Activated naive CD4-positive, alpha-beta T cell treated with anti-CD3 and anti-CD28 coated beads, Interleukin-2, amount 50 U/mL, for 72 hours (primary cell): ENCODE measurements at places on chromosomes 7 and 10. TPM values are rescaled to one million over a fixed set of nuclear protein-coding genes. Genes with fewer than 3 reads are reported as not detected.

The MEOX2 gene
- not detected for total RNA-seq

DNA sequence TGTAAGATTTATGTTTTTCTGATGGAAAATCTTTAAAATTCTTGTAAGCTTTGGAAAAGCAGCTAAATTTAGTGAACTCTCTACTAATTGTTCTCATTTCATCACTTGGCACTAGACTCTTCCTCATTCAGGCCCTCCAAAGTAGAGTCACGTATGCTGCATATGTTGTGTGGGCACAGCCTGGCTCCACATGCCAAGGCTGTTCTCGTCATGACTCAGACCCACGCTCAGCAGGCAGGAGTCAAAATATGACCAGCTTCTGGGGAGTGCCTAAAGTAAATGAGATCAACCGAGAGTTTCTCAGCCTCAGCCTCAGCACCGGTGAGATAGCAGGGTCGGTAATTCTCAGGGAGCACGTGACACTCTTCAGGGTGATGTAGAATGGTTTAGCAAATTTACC is 1672.9 kb downstream of the REEP3 start:
- no peak for DNase-seq

DNA sequence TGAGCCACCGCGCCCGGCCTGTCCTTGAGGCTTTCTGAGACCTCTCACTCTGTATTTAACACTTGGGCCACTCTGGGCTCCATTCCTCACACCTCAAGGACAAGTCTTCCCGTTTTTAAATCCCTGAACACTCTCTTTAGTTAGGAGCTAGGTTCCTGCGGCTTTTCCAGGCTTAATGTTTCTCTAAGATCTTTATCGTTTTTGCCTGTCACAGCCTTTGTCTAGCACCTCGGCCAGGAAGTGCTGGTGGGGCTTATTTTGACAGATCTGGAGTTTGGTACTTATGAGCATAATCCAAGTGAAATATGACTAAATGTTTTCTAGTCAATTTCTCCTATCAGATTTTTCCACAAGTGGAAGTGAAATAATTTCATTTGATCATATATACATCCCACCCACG is 186.6 kb downstream of the DPY19L1 start:
- DNase-seq = no peak

- DNase-seq = no peak
Measured at GRCh38 chr10:23199768-23200511, 7.8 kb downstream of the PTF1A start.

- no peak for DNase-seq
Measured at GRCh38 chr10:128049226-128050120, 76.8 kb downstream of the MKI67 start.

DNA sequence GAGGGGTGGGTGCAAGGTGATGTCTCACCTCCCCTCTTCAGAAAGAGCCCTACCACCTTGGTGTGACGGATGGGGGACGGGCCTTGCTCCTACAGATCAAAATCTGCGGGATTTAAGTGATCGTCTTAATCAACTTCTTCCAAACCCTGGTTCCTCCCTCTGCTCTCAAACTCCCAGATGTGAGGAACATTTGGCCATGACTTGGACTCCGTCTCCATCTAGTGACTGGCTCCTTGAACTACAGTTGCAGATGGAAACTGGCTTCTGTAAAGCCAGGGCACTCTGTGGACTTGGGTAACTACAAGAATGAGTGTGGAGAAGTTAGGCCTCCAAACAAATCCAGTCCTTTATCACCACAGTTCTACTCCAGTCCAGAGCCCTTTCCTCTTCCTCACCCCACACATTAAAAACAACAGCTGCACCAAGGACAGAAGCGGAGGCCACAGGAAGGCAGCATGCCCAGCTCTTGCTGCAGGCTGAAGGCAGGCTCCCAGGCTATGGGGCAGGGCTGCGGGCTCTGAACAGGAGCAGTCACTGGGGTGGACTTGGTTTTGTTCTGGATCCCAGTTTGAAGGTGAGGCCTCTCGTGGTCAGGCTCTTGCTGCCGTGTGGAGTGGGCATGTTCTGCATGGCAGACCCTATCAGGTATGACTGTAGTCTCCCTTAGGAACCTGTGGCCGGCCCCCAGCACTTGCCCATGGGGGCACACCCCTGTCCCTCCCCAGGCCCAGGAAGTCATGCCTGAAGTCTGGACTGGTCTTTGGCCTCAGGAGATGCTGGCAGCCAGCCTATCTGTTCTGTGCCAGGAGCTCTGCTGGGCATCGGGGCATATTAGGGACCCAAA is 79.4 kb downstream of the VWC2 start:
- DNase-seq = no peak

DNA sequence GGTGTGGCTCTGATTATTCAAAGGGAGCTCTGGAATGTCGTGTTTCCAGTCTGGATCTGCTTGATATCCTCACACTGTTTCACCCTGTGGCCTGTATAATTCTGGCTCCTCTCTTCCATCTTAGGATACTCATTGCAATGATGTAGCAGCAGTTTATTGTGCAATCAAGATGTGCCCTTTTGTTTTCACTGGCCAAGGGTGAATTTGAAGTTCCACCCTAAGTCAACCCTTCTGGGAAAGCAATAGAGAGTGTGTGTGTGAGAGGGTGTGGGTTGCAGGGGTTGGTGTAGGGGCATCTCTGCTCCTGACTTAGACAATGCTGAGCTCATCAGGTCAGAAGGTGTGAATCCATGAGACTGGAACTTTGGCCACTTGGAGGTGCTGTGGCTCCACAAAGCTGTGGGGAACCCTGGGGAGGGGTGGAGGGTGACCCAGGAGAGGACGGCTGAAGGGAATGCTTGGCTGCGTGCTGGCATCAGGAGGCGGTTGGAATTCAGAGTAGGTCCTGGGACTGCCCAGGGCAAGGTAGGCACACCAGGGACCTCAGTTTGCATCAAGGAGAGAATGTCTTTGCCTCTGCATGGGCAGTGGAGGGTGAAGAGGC is 118.0 kb upstream of the PRSS58 start:
- no peak for DNase-seq

The PON1 gene
- total RNA-seq = not detected

The NOBOX gene
- not detected for total RNA-seq

The DLG5 gene
- 4.6 TPM for total RNA-seq

GRCh38 chr7:116629051-116629463 is 42.9 kb upstream of the MET start:
- no peak for DNase-seq

The IFIT2 gene
- 4.9 TPM for total RNA-seq

DNA sequence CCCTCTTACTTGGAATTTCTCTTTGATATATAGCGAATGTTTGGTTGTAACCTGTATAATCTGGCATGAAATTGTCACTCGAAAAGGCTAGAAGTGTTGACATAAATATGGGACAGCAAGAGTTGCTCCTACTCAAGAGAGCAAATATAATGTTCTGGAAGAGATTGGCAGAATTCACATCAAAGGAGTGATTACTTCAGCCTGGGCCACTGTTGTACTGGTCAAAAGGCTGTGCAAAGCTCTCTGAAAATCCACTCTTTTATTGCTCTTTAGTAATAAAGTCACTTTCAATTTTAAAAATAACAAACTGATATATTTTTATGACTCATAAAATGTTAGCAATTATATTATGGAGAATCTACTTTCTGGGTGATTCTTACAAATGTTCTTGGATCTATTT is 58.2 kb downstream of the CFTR start:
- DNase-seq = no peak

The CLDN15 gene
- total RNA-seq = 17.3 TPM

DNA sequence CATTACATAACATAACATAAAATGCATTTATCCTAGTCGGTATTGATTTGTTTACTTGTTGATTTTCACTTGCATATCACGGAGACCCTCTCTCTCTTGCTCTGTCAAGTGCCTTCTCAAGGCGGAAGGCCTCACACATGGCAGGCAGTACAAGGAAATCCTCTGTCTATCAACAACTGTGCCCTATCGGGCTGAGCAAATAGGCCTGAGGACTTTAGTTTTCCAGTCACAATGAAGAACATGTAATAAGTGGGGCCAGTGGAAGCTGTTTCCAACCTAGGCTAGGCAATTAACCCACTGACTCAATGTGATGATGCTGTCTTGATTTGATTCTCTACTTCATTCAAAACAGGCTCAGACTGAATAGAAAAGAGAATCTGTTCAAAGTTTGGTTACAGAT is 44.9 kb upstream of the KMT2C start:
- no peak for DNase-seq

The ASZ1 gene
- total RNA-seq = not detected

GRCh38 chr7:6166443-6166891 is 106.0 kb downstream of the CYTH3 start:
- no peak for DNase-seq

The GOLGA7B gene
- total RNA-seq = 0.88 TPM

DNA sequence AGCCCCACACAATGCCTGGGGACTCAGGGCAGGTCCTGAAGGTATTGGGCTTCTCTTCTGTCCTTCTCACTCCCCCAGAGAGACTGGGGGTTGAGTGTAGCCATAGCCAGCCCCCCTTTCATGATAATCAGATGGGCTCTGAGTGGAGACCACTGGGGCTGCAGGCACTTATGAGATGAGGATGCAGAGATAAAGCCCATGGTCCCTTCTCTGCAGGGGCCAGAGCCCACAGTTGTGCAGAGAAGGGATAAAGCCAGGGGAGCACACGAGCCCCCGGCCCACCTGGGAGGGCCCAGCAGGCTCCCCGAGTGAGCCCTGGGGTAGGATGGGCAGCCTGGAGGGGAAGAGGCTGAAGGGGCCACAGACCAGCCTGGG is 96.2 kb downstream of the BMS1 start:
- DNase-seq = no peak

The SH2B2 gene
- 0.84 TPM for total RNA-seq

DNA sequence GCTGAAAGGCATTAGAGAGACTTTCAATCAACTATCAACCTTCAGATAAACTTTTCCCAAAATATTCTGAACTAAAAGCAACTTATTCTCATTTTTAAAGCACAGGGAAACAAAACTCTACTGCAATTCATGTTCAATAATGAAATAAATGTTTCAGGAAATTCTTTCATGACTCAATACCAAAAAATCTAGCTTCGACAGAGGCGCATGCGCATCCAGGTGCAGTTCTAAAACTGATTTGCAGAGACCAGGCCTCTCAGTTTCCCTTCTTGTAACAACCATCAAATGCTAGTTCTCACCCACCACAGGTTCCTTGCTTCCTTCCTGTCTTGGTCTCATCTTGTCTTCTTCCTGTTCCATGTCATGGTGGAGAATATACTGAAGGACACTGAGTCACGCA is 55.3 kb upstream of the NRBF2 start:
- DNase-seq = no peak

GRCh38 chr7:94432281-94432670 is 37.6 kb downstream of the COL1A2 start:
- no peak for DNase-seq

The ACTL6B gene
- total RNA-seq = not detected

GRCh38 chr10:13698217-13698616 is 111.5 kb downstream of the PRPF18 start:
- no peak for DNase-seq

The PITX3 gene
- not detected for total RNA-seq

- no peak for DNase-seq
Measured at GRCh38 chr10:94115725-94116124, 122.0 kb downstream of the PLCE1 start.

- no peak for DNase-seq
Measured at GRCh38 chr7:151251689-151252560, 3.4 kb upstream of the SMARCD3 start.

- DNase-seq = no peak
Measured at GRCh38 chr7:70040970-70041766, 442.9 kb downstream of the AUTS2 start.

The NOC3L gene
- total RNA-seq = 27.0 TPM

The PLAU gene
- total RNA-seq = 0.14 TPM

- no peak for DNase-seq
Measured at GRCh38 chr10:22997096-22997495, 69.2 kb downstream of the ARMC3 start.

DNA sequence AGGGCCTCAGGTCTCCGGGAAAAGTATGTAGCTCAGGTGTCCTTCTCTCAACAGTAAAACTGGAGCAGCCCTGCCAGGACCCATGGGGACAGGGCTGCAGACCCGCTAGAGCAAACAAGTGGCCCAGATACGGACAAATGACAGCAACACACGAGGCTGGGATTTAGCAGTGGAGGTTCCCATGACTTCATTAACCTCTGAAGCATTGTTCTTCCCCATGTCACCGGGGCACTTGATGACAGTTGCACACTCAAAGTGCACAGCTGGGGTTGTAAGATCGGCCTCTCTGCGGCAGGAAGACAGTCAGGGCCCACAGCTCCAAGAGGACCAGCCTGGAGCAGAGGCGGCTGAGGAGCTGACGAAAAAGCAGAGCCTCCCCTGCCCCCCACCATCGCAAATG is 12.5 kb upstream of the PODXL start:
- DNase-seq = no peak

The HTRA1 gene
- total RNA-seq = not detected

DNA sequence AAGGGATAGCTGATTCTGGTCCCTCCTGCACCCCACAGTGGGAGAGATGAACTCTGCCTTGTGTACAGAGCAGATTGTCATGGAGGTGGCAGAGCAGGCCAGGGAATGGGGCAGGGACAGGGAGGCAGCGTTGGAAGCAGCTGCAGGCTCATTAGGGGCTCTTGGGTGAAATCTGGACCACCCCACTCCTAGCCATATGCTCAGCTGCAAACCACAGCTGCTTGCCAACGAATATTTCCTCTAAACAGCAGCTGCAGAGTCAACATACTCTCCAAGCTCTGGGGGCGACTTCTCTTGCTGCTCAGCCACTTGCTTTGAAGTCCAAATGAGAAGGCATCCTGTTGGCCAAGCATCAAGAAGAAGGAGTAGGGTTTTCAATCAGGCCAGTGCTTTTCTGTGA is 302.3 kb upstream of the AUTS2 start:
- DNase-seq = no peak

The TAX1BP1 gene
- total RNA-seq = 122 TPM

DNA sequence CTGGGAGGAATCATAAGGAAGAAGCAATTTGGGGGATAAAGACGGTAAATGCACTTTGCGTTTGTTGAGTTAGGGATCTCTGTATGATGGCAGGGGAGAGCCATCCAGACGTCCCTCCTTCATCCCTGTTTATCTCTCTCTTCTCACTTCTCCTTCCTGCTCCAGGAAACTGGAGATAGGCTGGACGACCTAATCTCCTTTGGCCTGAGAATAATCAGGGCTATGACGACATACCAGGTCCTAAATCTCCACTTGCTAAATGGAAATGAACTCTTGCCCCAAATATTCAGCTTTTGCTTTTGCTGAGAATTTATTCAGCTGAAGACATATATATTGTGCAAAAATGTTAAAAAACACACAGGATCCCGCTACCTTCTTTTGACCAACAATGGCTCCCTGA is 182.9 kb upstream of the INHBA start:
- no peak for DNase-seq

- DNase-seq = no peak
Measured at GRCh38 chr7:137877027-137877675, 30.4 kb upstream of the DGKI start.
